AG09319 (cell line): ENCODE measurements at places on chromosomes 6 and 20.

GRCh38 chr20:13865156-13865555 lies 80.3 kb downstream of the NDUFAF5 start:
- no peak for DNase-seq

GRCh38 chr6:126134491-126134890 lies 148.2 kb downstream of the TRMT11 start:
- no peak for DNase-seq

GRCh38 chr20:44701858-44702256 lies 13.3 kb upstream of the CCN5 start:
- no peak for DNase-seq

DNA sequence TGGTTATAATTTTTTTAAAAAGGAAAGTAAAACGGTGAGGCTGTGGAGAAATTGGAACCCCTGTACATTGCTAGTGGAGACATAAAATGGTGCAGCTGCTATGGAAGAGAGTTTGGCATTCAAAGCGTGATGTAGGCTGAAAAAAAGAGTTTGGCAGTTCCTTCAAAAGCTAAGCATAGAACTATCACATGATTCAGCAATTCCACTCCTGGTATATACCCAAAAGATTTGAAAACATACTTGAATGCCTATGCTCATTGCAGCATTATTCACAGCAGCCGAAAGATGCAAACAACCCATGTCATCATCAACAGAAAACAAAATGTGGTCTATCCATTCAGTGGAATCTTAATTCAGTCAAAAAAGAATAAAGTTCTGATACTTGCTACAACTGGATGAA lies 4.5 kb upstream of the SGK2 start:
- DNase-seq = no peak

- no peak for DNase-seq
These were observed 47.3 kb upstream of the CLIC5 start for GRCh38 chr6:46062991-46063390.

DNA sequence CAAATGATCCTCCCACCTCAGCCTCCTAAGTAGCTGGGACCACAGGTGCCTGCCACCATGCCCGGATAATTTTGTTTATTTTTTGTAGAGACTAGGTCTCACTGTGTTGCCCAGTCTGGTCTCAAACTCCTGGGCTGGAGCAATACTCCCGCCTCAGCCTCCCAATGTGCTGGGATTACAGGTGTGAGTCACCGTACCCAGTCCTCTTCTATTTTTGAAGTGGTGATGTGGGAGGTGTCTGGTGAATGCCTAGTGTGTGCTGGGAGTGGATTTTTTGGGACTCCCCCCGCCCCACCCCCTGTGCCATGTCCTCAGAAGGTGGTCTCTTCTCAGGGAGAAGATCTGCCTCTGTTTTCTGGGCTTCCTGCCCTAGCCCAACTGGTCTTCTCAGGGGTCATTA lies 47.9 kb upstream of the CLDN20 start:
- no peak for DNase-seq

GRCh38 chr6:56690519-56691285 lies 48.0 kb upstream of the DST start:
- DNase-seq = peak; percentile 27

DNA sequence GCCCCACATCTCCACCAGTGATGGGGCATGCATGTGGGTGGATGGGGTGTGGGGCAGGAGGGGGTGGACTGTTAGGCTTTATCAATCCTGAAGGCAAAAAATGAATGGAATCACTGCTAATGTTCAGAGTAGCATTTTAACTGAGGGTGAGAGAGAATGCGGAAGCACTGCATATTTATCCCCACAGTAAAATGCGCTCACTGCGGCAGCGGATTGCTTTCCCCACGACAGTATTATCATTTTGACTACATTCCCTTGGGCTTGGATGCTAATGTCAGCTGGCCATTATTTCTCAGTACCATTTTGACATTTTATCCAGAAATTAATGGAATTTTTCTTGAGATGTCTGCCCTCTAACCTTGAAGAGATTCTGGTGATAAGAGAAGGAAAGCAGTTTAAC lies 13.4 kb downstream of the ALDH8A1 start:
- no peak for DNase-seq

DNA sequence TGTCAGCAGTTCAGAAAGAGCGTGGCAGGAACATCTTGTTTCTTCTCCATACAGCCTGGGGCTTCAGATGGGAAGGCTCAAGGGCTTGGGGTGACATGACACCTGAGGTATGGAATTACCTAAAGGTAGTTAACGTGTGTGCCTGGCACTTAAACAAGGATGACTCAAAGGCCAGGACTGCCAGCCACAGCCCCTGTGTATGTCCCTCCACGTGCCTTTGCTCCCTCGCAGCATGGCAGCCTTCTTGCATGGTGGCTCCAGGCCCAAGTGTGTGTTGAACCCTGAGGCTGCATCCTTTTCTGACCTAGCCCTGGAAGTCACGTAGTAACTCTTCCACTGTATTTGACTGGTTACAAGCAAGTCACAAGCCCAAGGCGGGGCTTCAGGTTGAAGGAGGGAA lies 33.6 kb upstream of the MYL9 start:
- no peak for DNase-seq

DNA sequence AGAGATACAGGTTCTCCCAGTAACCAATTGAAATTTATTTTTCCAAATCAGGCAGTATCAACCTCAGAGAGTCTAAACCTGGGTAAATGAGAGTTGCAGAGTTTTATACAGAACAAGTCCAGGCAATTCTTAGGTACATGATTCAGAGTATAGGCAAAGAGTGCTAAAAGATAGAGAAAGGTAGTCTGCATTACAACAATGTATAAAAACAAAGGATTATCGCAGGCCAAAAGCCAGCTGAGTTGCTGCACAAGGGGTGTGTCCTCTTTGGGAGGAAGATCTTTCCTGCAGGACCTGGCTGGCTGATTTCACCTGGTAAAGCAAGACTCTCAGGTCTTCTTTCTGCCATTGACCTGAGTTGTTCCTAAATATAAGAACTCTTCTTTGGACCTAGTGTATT lies 48.9 kb upstream of the ECHDC1 start:
- no peak for DNase-seq

GRCh38 chr20:4470375-4470774 lies 251.3 kb upstream of the PRND start:
- peak; percentile 93 for DNase-seq

GRCh38 chr6:25058941-25059340 lies 123.2 kb upstream of the RIPOR2 start:
- no peak for DNase-seq

- DNase-seq = no peak
These were observed 686.9 kb upstream of the MAP3K7 start for GRCh38 chr6:91273729-91274128.

DNA sequence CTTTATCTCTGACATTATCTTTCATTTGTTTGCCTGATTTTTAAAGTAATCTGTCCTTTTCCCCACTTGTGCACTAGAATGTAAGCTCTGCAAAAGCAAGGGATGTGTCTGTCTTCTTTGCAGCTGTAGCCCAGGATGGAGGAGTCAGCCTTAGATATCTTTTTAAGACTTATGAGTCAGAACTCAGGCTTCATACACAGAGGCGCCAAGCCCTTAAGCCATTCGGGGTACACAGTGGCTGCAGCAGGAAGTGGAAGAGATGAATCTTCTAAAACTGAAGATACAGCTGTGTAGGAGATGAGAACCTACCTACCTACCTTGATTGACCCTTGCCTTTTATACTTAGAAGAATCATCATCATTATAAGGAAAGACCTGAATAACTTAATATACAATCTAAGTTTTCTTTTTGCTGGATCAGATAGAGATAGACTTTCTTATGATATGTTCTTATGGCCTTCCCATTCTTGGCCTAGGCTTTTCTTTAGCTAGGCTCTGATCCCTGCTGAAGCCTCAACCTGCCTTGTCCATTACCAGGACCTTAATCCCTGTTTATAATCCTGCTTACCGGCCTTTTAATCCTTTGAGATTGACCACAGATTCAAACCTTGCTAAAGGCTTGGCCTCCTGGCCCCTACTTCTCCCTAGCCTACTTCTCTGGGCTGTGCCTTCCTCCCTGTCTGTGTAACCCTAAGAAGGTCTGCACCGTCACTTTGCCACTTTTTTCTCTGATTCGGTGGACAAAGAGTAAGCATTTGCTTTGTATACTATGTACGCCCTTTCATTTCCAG lies 304.5 kb downstream of the PRL start:
- no peak for DNase-seq

DNA sequence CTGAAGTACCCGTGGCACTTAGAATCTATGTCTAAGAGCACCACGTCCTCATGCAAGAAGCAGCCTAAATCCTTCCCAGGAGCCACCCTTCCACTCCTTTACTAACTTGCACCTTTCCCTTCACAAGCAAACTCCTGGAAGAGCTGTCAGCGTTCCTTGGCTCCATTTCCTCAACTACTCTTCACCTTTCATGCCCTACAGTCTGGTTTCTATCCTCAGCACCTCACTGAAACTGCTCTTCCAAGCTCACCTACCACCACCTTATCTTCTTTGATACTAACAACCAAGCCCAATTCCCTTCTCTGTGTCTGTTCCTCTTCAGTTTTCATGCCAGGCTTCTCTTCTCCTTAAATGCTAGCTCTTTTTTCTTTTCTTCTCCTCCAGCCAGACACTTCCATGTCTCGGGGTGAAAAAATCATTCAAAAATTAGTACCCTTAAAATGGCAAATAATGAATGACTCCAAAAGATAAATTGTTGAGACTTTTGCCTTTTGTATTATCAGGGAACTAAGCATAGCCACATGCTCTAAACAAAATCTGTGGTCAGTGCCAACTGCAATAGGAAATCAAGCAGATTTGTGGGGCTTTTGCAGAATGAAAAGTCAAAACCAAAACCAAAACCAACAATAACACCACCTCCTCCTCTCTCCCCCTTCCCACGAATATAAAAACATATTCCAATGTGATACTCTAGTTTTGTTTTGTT lies 149.6 kb upstream of the KCNK16 start:
- DNase-seq = no peak

DNA sequence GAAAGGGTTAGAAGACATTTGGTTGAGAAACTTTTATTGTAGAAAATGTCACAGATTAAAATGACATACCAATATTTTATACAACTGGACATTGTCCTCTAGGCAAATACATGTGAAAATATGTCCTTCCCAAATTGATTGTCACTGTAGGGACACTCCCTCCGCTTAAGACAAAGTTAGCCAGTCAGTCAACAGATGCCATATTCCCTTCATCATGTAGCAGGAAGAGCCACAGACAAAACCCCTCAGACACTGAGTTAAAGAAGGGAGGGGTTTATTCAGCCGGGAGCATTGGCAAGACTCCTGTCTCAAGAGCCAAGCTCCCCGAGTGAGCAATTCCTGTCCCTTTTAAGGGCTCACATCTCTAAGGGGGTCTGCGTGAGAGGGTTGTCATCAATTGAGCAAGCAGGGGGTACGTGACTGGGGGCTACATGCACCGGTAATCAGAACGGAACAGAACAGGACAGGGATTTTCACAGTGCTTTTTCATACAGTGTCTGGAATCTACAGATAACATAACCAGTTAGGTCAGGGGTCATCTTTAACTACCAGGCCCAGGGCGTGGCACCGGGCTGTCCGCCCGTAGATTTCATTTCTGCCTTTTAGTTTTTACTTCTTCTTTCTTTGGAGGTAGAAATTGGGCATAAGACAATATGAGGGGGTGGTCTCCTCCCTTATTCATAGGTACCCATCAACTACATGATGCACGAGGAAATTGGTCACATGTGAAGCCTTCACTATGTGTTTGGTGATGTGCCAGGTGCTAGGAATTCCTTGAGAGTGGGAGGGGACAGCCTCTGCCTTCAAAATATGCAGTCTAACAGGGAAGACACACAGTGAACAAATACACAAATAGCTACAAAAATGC lies 155.7 kb upstream of the CDYL start:
- no peak for DNase-seq

DNA sequence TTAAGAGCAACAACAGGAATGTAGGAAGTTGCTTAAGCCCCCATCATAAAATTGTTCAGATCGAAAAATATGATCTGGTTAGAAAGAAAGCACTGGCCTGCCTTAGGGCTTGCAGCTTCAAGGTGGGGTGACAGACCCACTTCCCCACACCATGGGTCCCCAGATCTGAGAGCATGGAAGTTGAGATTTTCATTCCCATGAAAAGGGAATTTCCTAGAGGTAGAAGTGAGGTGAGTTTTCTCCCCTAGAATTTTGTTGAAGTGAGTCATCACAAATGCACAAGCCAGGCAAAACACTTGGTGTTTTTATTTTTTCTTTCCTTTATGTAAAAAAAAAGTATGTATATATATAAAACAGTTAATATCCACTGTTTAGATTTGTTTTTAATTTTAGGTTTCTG lies 213.6 kb upstream of the SUPT3H start:
- no peak for DNase-seq

- no peak for DNase-seq
These were observed 620.9 kb downstream of the PHF3 start for GRCh38 chr6:64256483-64256882.

GRCh38 chr6:106146852-106147351 lies 60.8 kb downstream of the PRDM1 start:
- no peak for DNase-seq

DNA sequence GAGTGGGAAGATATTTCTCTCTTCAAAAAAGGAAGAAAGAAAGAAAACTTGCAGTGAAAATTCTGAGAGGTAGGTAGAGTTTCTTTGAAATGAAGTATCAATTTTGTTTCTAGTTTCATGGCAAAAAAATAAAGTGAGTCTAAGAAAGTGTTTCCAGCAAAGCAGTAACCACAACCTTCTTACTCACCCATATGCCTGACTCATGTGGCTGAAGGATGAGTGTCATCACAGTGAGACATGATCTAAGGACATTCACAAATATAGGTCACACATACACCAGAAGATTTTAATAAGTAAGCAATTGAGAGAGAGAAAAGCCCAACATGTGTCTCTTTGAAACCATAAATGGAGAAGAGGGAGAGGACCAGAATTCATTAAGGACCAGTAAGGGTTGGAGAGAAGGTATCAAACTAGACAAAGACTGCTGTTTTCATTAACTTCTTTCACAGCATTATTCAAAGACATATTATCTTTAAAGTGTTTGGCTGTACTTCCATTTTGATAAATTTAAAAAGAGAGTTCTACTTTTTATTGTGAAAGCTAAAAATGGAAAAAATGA lies 169.5 kb downstream of the FRK start:
- no peak for DNase-seq

GRCh38 chr20:571754-572441 lies 28.3 kb upstream of the CSNK2A1 start:
- DNase-seq = no peak

DNA sequence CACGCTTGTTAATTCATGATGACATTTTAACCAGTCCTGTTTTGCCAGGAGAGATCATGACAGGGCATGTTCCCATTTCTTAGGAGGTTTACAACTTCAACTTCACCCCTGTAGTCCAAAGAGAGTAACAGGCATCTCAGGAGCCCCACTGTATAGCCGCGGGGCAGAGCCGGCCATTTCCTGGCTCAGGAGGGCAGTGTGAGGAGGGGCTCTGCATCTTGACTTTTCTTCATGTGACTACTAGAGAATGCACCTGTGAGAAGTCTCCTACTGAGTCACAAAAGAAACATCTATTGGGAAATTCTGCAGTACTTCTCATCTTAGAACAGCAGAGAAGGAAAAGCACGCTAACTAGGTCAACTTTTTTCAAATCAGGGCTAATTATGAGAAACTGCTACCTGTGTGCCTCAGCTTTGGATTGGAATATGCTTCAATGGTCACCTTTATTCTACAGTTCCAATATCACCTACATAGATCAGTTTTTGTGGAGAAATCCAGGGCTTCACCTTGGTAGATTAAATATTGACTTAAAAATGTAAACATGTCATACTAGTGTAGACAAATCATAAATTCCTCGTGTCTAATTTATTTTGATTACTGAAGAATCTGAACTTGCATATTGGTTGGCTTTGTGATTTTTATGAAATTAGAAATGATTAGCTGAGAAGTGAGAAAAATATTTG lies 28.6 kb upstream of the SIM1 start:
- DNase-seq = no peak
